ENCODE measurements at places on chromosomes 2 and 18.

DNA sequence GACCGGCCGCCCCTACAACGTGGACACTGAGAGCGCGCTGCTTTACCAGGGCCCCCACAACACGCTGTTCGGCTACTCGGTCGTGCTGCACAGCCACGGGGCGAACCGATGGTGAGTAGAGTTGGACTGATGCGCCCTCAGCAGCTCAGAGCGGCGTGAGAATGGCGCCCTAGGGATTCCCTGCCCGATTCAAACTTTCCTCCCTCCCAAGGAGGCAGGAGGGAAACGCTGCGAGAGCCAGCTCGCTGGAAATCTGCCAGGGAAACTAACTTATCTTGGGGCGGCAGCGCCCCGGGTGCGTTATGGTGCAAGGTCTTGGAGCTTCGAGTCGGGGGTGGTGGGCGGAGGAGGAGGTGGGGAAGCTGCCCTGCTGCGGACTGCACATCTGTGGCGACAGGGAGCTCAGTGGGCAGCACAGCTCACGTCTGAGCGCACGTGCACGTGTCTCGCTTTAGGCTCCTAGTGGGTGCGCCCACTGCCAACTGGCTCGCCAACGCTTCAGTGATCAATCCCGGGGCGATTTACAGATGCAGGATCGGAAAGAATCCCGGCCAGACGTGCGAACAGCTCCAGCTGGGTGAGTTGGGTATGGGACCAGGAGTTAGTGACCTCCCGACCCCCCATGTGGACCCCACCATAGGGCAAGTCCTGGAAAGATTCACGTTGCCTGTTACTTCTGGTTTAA lies 697 bp downstream of the ITGA4 start:
- DNase-seq: peak; percentile 39

GRCh38 chr2:134248913-134249312 lies 5.0 kb upstream of the MGAT5 start:
- no peak for DNase-seq

- no peak for DNase-seq
Observed at GRCh38 chr2:218027426-218028188, 24.8 kb upstream of the TNS1 start.

- no peak for DNase-seq
Observed at GRCh38 chr2:144085016-144085415, 434.9 kb downstream of the ZEB2 start.

DNA sequence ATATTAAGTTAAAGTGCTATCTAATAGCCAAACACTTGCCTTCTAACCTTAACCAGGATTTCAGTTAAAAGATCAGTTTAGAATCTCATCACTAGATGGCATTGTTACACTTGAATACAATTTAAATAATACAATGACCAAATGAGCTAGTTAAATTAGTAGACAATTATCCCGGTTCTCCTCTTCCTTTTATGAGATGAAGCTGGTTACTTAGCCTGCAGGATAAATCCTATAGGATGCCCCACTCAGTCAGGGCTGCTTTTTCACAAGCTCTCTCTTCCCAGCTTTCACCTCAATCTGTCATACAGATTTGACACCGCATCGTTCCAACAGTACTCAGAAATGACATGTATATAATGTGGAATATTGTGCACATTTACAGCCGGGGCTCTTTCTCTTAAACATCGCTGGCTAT lies 678.8 kb downstream of the KCNJ3 start:
- DNase-seq: no peak

DNA sequence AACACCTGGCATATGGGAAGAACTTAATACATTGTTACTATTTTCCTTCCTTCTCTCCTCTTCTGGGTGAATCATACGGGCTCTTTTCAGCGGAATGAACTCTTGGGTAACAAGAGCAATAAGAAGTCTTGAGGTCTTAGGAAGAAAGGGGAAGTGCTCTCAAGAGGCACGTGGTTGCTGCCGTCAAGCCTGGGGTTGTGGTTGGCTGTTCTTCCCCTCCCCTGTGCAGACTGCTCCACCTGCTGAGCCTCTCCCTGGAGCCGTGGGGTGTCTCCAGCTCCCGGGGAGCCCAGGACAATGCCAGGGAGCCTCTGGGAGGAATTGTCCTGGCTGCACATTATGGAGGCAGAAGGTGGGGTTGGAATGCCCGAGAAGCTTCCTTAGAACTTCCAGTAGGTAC lies 19.4 kb downstream of the TOGARAM2 start:
- peak; percentile 49 for DNase-seq

GRCh38 chr2:54867457-54867856 lies 144.0 kb downstream of the EML6 start:
- DNase-seq: no peak

GRCh38 chr2:136582628-136583205 lies 182.6 kb upstream of the THSD7B start:
- DNase-seq: peak; percentile 18

- DNase-seq: no peak
Observed at GRCh38 chr2:236631281-236631855, 61.7 kb downstream of the ACKR3 start.

DNA sequence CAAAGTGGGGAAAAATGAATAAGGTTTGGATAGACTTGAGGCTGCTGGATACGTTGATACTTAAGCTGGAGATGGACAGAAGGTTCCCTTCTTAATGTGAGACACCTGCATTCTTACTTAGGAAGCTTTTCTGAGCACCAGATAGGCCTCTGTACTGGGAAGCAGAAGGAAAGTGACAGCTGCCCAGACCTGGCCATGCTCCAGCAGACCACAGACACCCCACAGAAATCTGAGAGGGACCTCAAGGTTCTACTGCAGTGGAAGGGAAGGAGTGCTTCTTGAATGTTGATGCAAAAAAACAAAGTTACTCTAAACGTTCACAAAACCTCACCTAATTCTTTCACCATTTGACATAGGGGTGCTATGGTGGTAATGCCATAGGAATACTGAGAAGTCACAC lies 642.1 kb upstream of the ID2 start:
- no peak for DNase-seq

DNA sequence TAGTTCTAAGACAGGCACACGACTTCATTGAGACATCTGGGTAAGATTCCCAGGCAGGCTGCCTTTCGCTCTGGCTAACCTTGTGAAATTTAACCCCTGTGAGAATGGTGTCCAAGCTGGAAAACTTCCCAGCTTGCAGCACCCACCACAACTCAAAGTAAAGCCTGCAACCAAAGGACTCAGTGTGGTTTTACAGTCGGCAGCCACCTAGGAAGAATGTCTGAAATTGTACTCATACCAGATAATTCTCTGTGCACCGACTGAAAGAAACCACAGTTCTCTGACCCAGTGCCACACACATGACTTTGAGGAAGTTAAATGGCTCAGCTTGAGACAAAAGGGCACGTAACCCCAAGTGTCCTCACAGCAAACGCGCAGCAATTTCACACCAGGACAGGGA lies 125.7 kb downstream of the RBMS1 start:
- DNase-seq: no peak

- DNase-seq: no peak
Observed at GRCh38 chr2:38264396-38265221, 112.5 kb downstream of the ATL2 start.

- DNase-seq: no peak
Observed at GRCh38 chr18:45608400-45608799, 6.9 kb upstream of the SLC14A2 start.

DNA sequence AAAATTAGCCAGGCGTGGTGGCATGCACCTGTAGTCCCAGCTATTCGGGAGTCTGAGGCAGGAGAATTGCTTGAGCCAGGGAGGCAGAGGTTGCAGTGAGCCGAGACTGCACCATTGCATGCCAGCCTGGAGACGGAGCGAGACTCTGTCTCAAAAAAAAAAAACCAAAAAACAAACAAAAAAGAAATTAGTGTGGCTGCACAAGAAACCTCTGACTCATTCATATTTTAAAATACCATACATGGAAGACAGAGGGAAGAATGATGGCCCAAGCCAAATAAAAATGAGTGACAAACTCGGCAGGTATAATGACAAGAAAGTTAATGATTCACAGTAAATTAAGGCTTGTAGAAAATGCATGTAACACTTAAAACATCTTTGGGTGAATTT lies 875.8 kb downstream of the EPHA4 start:
- no peak for DNase-seq

DNA sequence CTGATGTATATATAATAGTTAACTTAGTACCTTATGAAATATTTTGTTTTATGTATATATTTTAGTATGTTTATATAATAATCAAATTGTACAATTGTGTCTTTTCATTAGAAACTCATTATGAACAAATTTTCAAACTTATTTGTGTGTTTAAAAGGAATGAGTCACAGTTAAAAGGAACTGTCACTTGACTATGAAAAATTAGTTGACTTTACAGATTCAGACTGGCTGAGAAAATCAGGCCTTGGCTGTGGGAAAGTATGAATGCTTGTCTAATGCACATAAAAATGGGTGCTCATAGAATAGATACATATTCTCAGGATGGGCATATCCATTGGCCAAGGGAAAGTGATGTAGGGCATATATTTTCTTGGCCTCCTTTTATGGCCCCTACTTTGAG lies 576.8 kb downstream of the SATB2 start:
- DNase-seq: no peak

DNA sequence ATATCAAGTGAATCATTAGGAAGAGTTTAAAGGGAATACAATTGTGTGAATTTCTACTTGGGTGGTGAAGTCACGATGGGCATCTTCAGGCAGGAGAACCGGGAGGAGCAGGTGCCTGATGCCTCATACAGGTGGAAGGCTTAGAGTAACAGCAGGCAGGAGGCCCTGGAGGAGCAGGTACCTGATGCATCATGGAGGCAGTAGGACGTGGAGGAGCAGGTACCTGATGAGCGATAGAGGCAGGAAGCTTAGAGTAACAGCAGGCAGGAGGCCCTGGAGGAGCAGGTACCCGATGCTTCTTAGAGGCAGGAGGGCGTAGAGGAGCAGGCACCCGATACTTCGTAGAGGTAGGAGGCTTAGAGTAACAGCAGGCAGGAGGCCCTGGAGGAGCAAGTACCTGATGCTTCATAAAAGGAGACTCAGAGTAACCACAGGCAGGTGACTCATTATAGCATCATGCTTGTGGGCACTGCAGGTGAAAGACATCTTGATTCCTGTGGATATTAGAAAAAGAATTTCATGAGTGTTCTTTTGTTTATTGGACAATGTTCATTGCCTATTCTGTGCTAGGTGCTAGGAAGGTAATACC lies 133.9 kb downstream of the ATP9B start:
- no peak for DNase-seq

- peak; percentile 57 for DNase-seq
Observed at GRCh38 chr2:96404446-96405373, 69.1 kb downstream of the NCAPH start.
